A549 treated with AZD2906 at 1 μM for 4 hours (cell line): ENCODE measurements at places on chromosomes 2 and 18. TPM values are rescaled to one million over a fixed set of nuclear protein-coding genes. Genes with fewer than 3 reads are reported as not detected.

ITSN2 gene
- 18.5 to 22.7 TPM (median 21.5 TPM) in 5 replicates for total RNA-seq

KLF11 gene
- 2.4 to 4.1 TPM (median 3.7 TPM) in 5 replicates for total RNA-seq

LHCGR gene
- total RNA-seq = not detected in 5 replicates

ASXL3 gene
- total RNA-seq = not detected in 5 replicates

ARL6IP6 gene
- total RNA-seq = 15.8 to 23.8 TPM (median 21.7 TPM) in 5 replicates

PHOSPHO2 gene
- total RNA-seq = 2.4 to 3.2 TPM (median 2.9 TPM) in 5 replicates

FAM228A gene
- total RNA-seq = not detected in 5 replicates

LINC00305 gene
- total RNA-seq = not detected in 5 replicates

TLX2 gene
- total RNA-seq = 0.24 to 0.37 TPM (median 0.30 TPM) in 5 replicates

YES1 gene
- total RNA-seq = 16.8 to 29.5 TPM (median 20.9 TPM) in 5 replicates

TBR1 gene
- total RNA-seq = 0.01 to 0.20 TPM (median 0.06 TPM) in 4 of 5 replicates, not detected in the other

DUSP2 gene
- 0.26 to 0.52 TPM (median 0.38 TPM) in 5 replicates for total RNA-seq

TET3 gene
- total RNA-seq = 8.4 to 10.7 TPM (median 9.9 TPM) in 5 replicates

FHOD3 gene
- total RNA-seq = 2.2 to 2.9 TPM (median 2.3 TPM) in 5 replicates

SNORC gene
- total RNA-seq = 4.1 to 11.5 TPM (median 10.4 TPM) in 5 replicates

ERBB4 gene
- 0.01 TPM in 1 of 5 replicates, not detected in the others for total RNA-seq

ORMDL1 gene
- 34.2 to 43.0 TPM (median 42.5 TPM) in 5 replicates for total RNA-seq

THSD7B gene
- not detected in 5 replicates for total RNA-seq

CDH2 gene
- total RNA-seq = 35.6 to 54.6 TPM (median 43.0 TPM) in 5 replicates

AMMECR1L gene
- total RNA-seq = 15.6 to 17.4 TPM (median 16.6 TPM) in 5 replicates

GPR35 gene
- 0.24 to 1.1 TPM (median 0.77 TPM) in 5 replicates for total RNA-seq

KLHL29 gene
- 4.9 to 6.8 TPM (median 5.7 TPM) in 5 replicates for total RNA-seq

C1GALT1C1L gene
- total RNA-seq = 1.5 to 2.6 TPM (median 2.4 TPM) in 5 replicates

DOK1 gene
- 3.4 to 4.9 TPM (median 4.4 TPM) in 5 replicates for total RNA-seq

FIGN gene
- total RNA-seq = 1.7 to 2.3 TPM (median 2.1 TPM) in 5 replicates

POTEI gene
- 0.01 TPM in 1 of 5 replicates, not detected in the others for total RNA-seq

RNF125 gene
- total RNA-seq = 0.22 to 0.31 TPM (median 0.27 TPM) in 5 replicates

IL18RAP gene
- total RNA-seq = 0.03 to 0.25 TPM (median 0.09 TPM) in 4 of 5 replicates, not detected in the other

SERPINB4 gene
- total RNA-seq = 0.06 to 0.17 TPM (median 0.10 TPM) in 5 replicates

TM4SF20 gene
- total RNA-seq = 5.6 to 8.1 TPM (median 7.3 TPM) in 5 replicates

NEUROD1 gene
- total RNA-seq = not detected in 5 replicates

DYSF gene
- total RNA-seq = 0.44 to 0.90 TPM (median 0.81 TPM) in 5 replicates

UXS1 gene
- total RNA-seq = 47.3 to 54.0 TPM (median 50.4 TPM) in 5 replicates

CCDC148 gene
- 0.22 to 0.62 TPM (median 0.39 TPM) in 5 replicates for total RNA-seq

FAM237A gene
- total RNA-seq = not detected in 5 replicates

RTP5 gene
- not detected in 5 replicates for total RNA-seq

UGT1A8 gene
- total RNA-seq = 0.03 to 0.10 TPM (median 0.07 TPM) in 3 of 5 replicates, not detected in the others

DSG1 gene
- not detected in 5 replicates for total RNA-seq

MLPH gene
- 232 to 335 TPM (median 309 TPM) in 5 replicates for total RNA-seq

NTSR2 gene
- 0.05 to 0.08 TPM in 2 of 5 replicates, not detected in the others for total RNA-seq

SERPINB12 gene
- not detected in 5 replicates for total RNA-seq

MARCO gene
- total RNA-seq = 0.06 to 0.21 TPM (median 0.16 TPM) in 4 of 5 replicates, not detected in the other

BCL11A gene
- 0.01 to 0.11 TPM (median 0.09 TPM) in 5 replicates for total RNA-seq

MAP2 gene
- total RNA-seq = 0.93 to 1.8 TPM (median 1.1 TPM) in 5 replicates

HOXD12 gene
- not detected in 5 replicates for total RNA-seq

SP140L gene
- 2.7 to 3.8 TPM (median 3.1 TPM) in 5 replicates for total RNA-seq

NCL gene
- 677 to 741 TPM (median 729 TPM) in 5 replicates for total RNA-seq

MAB21L4 gene
- 0.13 to 0.35 TPM (median 0.28 TPM) in 5 replicates for total RNA-seq

SLC38A11 gene
- total RNA-seq = 0.02 to 0.22 TPM (median 0.08 TPM) in 3 of 5 replicates, not detected in the others

CYP26B1 gene
- 13.4 to 16.1 TPM (median 15.2 TPM) in 5 replicates for total RNA-seq

CAPN14 gene
- total RNA-seq = 0.01 to 0.04 TPM (median 0.03 TPM) in 5 replicates
